Fibroblast of lung (primary cell): ENCODE measurements at places on chromosomes 1 and 21. TPM values are rescaled to one million over a fixed set of nuclear protein-coding genes. Genes with fewer than 3 reads are reported as not detected.

- DNase-seq, result no peak
Measured at GRCh38 chr1:10388387-10388715, 10.5 kb upstream of the PGD start.

DNA sequence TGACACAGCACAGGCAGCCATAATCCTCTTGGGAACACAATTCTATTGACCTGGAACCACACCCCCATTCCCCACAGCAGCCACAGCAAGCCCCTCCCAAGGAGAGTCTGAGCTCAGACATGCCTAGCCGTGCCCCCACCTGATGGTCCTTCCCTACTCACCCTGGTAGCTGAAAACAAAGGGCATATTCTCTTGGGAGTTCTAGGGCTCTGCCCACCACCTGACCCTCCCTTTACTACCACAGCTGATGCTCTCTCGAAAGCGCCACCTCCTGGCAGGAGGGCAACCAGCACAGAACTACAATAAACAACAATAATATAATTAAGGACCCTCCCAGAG lies 184.8 kb upstream of the COA6 start:
- DNase-seq, result no peak

Gene ALDH9A1
- total RNA-seq, result 229 and 270 TPM in 2 replicates

DNA sequence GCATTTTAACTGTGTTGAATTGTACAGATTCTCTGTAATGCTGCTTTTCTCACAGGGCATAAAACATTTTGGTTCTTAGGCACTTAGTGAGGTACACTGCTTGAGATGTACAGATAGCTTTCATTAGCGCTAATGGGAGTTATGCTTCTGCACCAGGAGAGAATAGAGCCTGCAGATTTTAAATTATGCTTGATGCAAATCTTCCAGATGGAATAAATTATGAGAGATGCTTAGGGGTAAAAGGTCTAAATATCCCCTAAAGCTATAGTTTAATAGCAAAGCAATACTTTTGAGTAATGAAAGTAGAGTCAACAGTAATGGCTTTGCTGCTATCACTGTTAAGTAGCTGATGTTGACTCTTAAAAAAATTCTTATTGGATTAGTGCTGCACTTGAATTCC lies 248.9 kb downstream of the S1PR1 start:
- DNase-seq, result no peak

GRCh38 chr1:43902058-43902831 lies 31.4 kb upstream of the ARTN start:
- DNase-seq, result no peak

GRCh38 chr1:155187456-155187891 lies 13.8 kb downstream of the TRIM46 start:
- DNase-seq, result no peak

GRCh38 chr1:236394879-236395229 lies 768 bp downstream of the EDARADD start:
- peak; percentile 6 for DNase-seq

DNA sequence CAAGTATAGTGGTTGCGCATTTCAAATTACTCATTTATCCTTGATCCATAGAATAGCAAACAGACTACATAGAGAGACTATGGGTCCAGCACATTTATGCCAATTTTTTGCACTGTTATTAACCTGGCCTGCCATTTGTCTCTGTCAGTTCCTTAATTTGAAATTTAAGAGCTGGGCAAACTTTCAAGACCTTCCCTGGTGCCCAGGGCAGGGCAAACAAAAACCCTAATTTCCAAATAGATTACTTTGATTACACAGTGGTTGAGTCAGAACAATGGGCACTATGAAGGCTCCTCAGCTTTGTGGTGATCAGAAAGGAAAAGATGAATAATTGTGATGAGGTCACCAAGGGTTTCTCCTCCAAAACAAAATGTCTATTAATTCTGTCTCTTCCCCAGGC lies 80.6 kb downstream of the TNFSF18 start:
- no peak for DNase-seq

DNA sequence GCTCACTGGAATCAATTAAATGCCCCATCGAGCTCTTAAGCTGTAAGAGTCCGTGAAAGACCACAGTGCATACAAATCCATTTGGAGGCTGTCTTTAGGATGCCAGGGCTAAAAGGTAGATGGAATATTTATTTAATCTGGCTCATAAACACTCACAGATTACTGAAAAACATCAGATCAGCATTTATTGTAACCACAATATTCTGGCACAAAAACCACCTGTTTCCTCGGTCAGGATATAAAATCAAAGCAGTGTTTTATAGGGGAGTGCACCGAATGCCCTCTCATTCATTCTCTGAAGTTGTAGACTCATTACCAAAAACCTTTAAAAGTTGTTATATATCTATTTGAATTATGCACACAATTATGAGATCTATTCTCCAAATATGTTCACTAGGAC lies 500.9 kb downstream of the NEGR1 start:
- no peak for DNase-seq

DNA sequence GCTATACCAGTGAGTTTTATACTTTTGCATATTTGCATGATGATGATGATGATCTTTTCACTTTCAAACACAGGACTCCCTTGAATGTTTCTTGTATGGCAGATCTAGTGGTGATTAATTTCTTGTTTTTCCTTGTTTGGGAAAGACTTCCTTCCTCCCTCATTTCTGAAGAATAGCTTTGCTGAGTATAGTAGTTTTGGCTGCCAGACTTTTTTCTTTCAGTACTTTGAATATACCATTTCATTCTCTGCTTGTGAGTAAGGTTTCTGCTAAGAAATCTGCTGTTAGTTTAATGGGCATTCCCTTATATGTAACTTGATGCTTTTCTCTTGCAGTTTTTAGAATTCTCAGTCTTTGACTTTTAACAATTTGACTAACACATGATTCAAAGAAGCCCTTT lies 547.4 kb upstream of the CXADR start:
- DNase-seq, result no peak

DNA sequence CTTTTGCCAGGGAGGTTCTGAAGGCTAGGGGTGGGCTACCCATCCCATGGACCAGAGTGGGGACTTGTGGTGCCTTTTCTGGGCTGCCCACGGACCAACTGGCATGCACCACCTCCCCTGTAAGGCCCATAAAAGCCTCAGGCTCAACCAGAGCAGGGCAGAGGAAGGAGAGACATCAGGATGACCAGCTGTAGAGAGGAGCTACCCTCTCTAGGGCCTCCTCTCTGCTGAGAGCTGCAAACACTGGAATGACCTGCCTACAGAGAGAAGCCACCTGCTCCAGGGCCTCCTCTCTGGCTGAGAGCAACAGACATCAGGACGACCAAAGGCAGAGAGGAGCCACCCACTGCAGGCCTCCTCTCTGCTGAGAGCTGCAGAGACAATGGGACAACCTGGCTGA lies 140.9 kb downstream of the EIF4G3 start:
- no peak for DNase-seq

DNA sequence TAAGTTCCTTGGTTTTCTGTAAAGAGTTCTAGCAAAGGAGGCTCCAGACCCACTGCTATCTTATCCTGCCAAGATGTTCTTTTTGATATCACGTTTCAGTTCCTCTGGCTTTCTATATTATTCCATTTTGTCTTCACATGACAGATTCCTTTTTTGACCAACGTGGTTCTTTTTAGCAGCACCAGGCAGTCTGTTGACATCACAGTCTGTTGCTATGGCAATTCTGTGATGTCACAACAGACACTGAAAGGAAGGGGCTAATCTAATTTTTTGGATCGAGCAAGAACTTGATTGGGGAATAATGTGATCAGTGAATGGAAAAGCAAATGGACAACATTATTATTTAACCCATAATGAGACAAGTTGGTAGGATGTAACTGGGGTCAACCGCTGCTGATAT lies 64.5 kb upstream of the GOLT1A start:
- DNase-seq, result peak; percentile 43

DNA sequence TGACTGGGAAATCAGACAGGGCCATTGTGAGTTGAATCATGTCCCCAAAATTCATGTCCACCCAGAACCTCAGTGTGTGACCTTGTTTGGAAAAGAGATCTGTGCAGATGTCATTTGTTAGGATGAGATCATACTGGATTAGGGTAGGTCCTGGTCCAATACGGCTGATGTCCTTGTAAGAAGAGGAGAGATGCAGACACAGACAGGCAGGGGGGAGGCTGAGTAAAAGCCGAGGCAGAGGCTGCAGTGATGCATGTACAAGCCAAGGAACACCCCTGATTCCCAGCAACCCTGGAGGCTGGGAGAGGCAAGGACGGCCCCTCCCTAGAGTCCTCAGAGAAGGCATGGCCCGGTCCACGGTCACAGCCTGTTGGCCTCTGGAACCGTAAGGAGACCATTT lies 15.9 kb upstream of the NPPB start:
- DNase-seq, result no peak

DNA sequence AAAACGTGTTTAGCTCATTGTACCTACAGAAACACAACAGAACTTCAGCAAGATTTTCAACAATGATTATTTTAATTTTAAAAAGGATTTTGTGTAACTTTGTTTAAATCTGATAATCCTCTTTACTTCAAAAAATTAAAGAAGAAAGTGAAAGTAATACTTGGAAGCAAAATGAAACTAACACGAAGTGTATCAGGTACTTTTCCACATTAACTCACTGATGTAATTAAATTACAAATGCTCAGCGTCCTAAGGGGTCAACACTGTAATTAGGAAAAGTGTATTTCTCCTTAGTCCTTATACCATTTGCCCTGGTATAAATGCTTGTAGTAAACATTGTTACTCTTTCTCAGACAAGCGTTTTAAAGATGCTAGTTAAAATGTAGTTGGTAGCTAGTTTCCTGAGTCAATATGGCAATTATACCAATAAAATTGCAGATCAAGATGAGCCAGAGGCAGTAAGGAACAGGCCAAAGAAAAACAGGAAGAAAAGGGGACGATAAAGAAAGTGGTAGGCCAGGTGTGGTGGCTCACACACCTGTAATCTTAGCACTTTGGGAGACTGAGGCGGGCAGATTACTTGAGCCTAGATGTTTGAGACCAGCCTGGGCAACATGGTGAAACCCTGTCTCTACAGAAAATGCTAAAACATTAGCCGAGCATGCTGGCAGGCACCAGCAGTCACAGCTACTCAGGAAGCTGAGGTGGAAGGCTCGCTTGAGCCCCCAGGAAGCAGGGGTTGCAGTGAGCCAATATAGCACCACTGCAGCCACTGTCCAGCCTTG lies 553.0 kb downstream of the SMYD3 start:
- no peak for DNase-seq

GRCh38 chr1:25705699-25706098 lies 89.1 kb downstream of the MAN1C1 start:
- no peak for DNase-seq

DNA sequence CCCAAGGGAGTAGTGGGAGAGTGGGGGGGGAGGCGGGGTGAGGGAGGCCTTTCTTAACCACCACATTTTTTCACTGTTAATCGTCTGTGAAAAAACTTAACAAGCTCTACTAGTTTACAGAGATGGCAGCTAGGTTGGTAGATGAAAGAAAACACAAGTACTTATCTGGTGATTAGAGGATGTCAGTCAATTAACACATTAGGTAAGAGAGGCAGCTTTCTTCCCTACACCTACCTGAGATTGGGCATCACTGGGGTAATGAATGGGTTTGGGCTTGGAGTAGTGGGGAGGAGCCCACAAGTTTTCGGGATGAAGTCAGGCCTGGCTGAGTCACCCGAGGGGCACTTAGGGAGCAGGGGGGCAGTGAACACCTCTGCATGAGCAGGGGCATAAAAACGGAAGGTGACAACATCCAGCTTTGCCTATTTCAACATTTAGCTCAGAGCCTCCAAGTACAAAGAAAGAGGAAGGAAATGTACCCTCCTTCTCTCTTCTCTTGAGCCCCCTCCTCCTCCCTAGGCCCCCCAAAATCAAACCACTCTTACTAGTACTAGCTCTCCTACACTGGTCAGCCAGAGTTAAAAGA lies 2.5 kb downstream of the LBR start:
- DNase-seq, result peak; percentile 68

GRCh38 chr1:92998821-92999220 lies 37.6 kb upstream of the DIPK1A start:
- DNase-seq, result no peak

DNA sequence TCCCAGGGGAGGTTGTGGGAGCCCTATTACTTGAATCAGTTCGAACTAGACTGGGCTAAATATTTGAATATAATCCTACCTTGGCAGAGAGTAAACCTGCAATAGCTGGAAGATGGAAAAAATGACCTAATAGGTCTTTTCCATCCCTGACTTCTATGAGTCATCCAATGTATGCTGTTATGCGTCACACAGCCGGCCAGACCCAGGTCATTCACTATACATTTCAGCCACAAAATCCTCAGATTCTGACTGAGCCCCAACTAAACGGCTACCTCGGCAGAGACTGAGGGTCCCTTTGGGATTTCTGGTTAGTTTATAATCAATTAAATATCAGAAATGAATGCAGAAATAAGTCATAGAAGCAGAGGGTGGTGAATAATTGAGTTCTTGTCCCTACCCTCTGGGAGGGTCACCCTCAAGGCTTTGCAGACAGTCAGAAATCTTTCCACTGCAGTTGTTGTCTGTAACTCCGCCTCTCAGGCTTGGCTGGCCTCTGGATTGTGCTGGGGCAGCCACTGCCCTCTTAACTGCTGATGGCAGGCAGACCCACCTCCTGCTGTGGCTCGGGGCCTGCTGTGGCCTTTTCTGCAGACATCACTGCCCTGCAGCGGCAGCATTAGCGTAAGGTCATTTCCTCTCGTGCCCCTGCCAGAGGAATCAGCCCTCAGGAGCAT lies 240.5 kb downstream of the TGFB2 start:
- peak; percentile 71 for DNase-seq

DNA sequence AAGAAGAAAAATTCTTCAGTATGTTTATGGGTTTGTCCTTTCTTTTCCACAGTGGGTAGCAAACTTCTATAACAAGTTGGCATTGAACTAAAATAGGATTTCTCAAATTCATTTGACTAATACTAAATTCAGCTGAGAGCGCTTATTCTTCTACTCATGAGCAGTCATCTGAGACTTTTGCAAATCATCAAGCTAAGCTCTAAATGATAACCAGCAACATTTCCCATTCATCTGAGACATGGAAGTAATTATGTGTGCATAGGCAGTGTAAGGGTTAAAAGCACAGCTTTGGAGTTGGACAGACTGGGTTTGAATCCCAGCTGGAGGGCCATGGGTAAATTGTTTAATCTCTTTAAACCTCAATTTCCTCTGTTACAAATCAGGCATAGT lies 18.3 kb upstream of the CNR2 start:
- DNase-seq, result no peak

GRCh38 chr1:160328184-160328583 lies 14.9 kb downstream of the COPA start:
- no peak for DNase-seq

- no peak for DNase-seq
Measured at GRCh38 chr1:29653886-29654450, 417.6 kb downstream of the PTPRU start.

- DNase-seq, result no peak
Measured at GRCh38 chr1:155016231-155016831, 13.7 kb downstream of the ZBTB7B start.

- DNase-seq, result no peak
Measured at GRCh38 chr1:107009281-107009680, 47.2 kb upstream of the PRMT6 start.

DNA sequence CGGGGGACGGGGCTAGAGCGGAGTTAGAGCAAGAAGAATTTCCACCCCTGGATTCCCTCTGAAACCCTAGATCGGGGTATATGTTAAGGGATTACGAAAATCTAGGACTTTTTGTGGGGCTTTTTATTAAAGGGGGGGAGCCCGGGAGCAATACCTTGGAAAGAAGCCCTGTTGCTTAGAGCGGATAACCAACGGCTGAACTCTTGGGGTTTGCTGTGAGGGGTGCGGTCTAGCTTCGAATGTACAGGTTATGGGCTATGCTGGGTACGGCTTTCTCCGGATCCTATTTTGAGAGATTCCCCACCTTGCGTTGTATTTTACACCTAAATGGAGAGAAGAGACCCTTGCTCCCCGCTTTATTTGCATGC lies 626 bp downstream of the DYRK3 start:
- no peak for DNase-seq

Gene KCNT2
- total RNA-seq, result 6.4 and 8.1 TPM in 2 replicates

- DNase-seq, result no peak
Measured at GRCh38 chr1:104746994-104747393, 997.3 kb downstream of the AMY1C start.
